ENCODE measurements at places on chromosomes 6 and 20.
A peak's percentile ranks its signal among the peaks of the same experiment; 100 is the strongest.

- DNase-seq, result no peak
These were observed 2.2 kb downstream of the NT5DC1 start for GRCh38 chr6:116102873-116103272.

- DNase-seq, result no peak
These were observed 29.8 kb downstream of the AIG1 start for GRCh38 chr6:143090314-143091044.

GRCh38 chr6:138234363-138234762, 16.1 kb upstream of the PBOV1 start:
- DNase-seq, result no peak

- no peak for DNase-seq
These were observed 341.3 kb downstream of the TAF4 start for GRCh38 chr20:61724376-61724775.

- no peak for DNase-seq
These were observed 18.8 kb downstream of the ZNF217 start for GRCh38 chr20:53574819-53575218.

- DNase-seq, result no peak
These were observed 266.8 kb upstream of the PLN start for GRCh38 chr6:118281291-118281690.

DNA sequence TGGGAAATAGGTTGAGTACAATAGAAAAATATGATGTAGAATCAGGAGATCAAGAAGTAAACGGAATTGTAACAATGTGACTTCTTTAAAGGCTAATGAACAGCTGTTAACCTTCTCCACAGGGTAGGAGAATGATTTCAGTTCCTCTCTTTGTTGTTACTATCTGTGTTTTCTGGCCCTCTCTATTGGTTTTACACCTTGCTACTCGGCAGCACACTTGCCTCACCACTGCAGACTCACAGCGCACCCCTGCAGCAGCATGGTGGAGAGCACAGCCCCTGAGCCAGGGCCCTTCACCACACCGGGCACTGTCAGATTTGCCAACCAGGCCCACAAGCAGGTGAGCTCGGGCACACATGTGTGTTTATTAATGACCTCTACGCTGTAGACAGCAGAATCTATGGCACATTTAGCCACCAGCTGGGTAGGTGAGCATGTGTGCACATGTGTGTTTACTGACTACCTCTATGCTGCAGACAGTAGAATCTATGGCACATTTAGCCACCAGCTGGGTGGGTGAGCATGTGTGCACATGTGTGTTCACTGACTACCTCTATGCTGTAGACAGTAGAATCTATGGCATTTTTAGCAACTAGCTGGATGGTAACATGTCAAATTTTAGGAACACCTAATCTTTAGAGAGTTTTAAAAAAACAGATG, 16.8 kb downstream of the SFT2D1 start:
- DNase-seq, result no peak

GRCh38 chr20:23415959-23416583, 5.2 kb downstream of the NAPB start:
- no peak for DNase-seq

DNA sequence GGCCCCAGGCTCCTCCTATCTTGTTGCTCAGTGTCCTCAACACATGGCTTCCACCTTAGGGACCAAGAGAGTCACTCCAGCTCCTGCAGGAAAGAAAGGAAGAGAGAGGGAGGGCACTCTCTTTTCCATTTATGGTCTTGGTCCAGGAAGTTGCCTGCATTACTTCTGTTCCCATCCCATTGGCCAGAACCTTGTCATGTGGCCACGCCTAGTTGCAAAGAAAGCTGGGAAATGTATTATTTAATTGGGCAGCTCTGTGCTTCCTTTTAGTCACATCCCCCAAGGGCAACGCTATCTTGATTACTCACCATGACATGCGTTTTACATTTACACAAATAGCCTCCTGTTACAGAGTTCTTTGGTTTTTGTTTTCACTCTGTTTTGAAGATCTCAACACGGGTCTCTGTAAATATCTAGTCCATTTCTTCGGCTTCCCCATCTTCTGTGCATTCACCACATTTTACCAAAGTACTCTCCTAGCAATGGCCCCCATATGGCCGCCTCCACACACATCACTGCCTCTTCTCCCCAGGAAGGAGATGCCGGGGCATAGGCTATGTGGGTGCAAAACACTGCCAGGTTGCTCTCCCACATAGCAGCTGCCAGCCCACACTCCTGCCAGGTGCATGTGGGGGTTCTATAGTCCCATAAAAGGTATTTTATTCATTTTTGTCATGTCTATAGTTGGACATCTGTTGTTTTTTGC, 35.7 kb upstream of the ZMYND8 start:
- peak; percentile 95 for DNase-seq

- DNase-seq, result no peak
These were observed 190.9 kb downstream of the MAFB start for GRCh38 chr20:40497899-40498691.

GRCh38 chr6:81786150-81786549, 33.7 kb upstream of the TENT5A start:
- DNase-seq, result no peak

DNA sequence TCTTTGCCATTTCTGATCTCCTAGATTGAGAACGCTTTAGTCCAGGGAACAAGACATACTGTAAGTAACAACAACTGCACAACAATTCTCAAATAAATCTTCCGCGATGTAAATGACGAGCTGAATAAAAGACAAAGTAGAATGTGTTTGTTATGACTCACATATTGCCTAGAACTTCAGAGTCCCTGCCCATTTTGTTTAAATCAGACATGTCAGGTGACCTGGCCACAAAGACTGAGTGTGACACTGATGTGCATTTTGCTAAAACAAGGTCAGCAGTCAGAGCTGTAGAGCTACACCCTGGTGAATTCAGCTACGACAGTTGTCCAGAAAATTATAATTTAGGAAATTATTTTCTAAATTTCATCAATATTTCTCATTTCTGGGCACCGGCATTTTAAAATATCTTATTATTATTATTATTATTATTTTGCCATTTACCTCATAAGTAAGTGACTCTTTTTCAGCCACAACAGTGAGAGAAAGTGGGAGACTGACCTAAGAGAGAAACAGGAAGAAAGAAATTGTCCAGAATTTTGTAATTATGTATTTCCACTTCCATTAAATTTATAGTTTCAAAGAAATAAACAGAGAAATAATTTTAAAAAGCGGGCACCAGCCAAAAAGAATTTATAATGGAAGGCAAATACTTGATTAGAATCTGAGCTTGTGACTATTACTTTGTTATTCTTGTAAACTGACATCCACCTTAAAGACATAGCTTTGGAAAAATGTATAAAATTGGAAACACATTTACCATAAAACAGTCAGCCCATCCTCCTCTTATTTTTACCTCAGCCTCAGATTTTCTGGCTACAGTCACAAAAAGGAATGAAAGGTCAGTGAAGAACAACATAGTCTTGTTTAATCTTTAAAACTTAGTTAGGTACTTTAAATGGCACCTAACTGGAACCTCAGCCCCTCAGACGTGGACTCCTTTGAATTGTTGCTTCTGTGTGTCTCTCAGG, 157.0 kb upstream of the CITED2 start:
- DNase-seq, result no peak

- no peak for DNase-seq
These were observed 6.6 kb downstream of the FOXS1 start for GRCh38 chr20:31838646-31839292.

DNA sequence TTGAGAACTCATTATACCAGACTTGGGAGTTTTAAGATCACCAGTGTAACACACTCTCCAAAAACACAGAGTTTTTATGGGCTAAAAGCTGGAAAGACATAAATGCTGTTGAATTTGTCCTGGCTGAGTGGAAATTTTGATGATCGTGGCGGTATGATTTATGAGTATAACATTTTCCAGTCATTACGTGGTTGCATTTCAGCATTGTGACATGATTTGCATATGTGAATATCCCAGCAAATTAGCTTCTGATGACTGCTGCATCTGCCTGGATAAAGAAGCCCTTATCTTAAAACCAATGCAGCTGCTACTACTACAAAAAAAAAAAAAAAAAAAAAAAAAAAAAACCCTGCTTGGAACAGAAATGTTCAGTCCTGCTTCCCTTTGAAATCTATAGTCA, 850.9 kb downstream of the TFAP2A start:
- no peak for DNase-seq

- DNase-seq, result peak; percentile 37
These were observed 29.5 kb upstream of the IFNGR1 start for GRCh38 chr6:137248702-137249101.

DNA sequence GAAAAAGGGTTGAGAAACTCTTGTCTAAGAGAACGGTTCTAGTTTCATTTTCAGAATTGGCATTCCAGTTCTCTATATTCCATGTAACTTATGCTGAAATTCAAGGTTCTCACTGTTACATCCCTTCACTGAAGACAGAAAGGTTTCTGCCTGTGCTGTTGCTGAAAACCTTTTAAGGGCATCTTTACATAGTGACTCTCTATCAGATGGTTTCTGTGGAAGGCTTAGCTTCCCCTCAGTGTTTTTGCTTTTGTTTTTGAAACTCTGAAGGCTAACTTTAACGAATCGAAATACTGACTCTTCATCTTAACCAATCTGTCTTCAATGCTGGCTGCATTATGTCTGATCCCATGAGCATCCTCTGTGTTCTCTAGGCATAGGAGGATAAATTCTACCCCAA, 1286.2 kb upstream of the EYS start:
- no peak for DNase-seq

GRCh38 chr6:142846459-142846831, 98.5 kb downstream of the HIVEP2 start:
- no peak for DNase-seq

DNA sequence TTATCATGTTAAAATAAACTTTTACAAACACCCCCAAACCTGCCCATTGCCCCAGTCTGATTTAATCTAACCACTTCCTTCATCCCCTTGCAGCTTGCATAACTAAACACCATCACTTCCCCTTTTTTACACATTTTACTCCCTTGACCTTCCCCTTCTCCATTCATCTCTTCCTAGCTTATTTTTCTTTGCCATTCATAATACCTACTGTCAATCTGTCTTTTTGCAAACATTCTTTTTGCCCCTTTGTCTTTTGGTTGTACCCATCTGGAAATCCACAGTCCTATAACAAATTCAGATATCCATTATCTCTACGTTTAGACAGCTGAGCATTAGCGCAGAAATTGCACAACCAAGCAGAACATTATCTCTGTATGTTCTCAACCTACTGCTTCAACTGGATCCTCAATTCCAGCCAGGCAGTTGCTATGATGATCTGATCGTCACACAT, 51.2 kb downstream of the C6orf52 start:
- peak; percentile 62 for DNase-seq

GRCh38 chr6:98847416-98847778, 13.0 kb downstream of the POU3F2 start:
- DNase-seq, result no peak

Measured in NAMALWA (cell line).